Stimulated activated CD8-positive, alpha-beta memory T cell treated with anti-CD3 and anti-CD28 coated beads, Interleukin-7, amount 100 ng/mL, for 1 hour (primary cell): ENCODE measurements at places on chromosomes 11 and 22.

- DNase-seq = no peak
These were observed 26.3 kb upstream of the MTCH2 start for GRCh38 chr11:47668665-47669064.

- DNase-seq = no peak
These were observed 5.8 kb downstream of the TTC38 start for GRCh38 chr22:46273432-46274148.

- no peak for DNase-seq
These were observed 44.7 kb downstream of the AP2A2 start for GRCh38 chr11:970319-970871.

DNA sequence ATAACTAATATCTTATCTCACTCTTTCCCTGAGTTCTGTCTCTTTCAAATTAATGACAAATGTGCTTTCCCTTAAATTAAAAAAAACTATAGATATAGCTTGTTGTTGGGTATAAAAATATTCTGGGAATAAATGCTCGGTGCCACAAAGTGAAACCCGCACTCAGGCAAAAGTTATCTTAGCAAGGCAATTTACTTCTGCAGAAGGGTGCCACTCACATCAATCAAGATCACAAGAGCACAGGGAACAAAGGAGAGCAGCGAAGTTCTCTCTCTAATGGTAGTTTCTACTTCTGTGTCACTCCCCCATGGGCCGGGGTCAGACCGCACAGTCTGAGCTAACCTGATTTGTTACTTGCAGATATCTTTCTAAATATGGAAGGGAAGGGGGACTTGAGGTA, 4.7 kb upstream of the OR52N2 start:
- no peak for DNase-seq

GRCh38 chr22:33018232-33018864, 39.8 kb downstream of the SYN3 start:
- no peak for DNase-seq

GRCh38 chr11:68164437-68164836, 43.2 kb upstream of the CHKA start:
- DNase-seq = no peak

- DNase-seq = no peak
These were observed 74.7 kb upstream of the DRD2 start for GRCh38 chr11:113549611-113550578.

GRCh38 chr22:48404801-48405447, 1422.7 kb downstream of the BRD1 start:
- DNase-seq = no peak

GRCh38 chr22:20018001-20018400, 1.4 kb upstream of the ARVCF start:
- DNase-seq = no peak

DNA sequence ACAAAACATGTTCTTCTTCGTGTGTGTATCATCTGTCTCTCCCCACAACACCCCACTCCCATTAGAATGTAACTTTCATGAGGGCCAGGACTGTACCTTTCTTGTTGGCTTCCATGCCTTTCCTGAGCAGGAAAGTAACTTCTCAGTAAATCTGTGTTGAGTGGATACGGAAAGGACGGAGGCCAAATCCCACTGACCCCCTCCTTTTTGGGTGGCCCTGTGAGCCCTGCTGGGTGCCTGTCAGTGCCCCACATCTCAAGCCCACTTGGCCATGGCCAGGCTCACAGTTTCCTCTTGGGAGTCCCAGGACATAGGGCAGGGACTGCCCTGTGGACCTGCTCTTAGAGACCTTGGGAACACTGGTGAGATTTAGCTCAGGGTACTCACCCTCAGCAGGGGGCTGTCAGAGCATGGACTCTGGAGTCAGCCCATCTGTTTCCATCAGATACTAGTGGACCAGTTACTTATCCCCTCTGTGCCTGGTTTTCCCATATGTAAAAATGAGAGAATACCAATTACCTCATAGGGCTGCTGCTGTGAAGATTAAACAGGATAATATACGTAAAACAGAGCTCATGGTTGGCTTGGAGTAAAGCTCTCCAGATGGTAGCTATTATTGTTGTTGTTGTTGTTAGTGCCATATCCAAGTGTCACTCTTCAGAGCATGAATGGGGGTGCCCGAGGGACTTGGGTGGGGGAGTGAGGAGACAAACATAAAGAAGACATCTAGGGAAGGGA, 1.0 kb upstream of the C11orf96 start:
- DNase-seq = no peak

- no peak for DNase-seq
These were observed 192.5 kb downstream of the DDX10 start for GRCh38 chr11:108857382-108857781.

- no peak for DNase-seq
These were observed 7.7 kb downstream of the LINC01488 start for GRCh38 chr11:69489031-69489745.

DNA sequence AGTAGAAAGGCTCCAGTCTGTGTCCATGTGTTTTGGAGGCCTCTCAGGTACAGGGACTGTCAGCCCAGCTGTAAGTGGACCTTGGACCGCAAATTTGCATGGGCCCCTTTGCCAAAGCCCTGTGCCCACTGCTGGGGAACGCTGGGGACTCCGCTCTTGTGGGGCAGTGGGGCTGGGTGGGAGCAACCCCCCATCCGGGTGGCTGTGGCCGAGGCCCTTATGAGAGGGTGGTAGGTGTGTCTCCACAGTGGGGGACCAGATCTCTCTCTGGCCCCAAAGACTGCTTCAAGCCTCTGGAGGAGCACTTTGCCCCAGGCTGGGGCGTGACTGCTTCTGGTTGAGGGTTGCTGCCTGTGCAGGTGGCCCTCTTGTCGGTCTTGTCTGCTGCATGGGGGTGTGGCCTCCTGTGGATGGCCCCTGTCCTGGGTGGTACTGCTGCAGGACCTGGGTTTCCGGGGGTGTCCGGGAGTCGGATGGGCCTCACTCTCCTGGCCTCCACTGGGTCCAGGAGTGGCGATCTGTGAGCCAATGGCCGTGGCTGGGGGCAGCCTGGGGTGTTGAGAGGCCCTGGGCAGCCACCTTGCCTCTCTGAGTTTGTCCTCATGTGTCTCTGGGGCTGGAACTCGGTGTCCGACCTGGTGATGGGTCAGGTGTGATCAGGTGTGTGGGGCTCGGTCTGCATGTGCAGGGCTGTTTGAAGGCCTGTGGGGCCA, 15.9 kb downstream of the KCNQ1 start:
- DNase-seq = no peak

- no peak for DNase-seq
These were observed 30.1 kb upstream of the FADD start for GRCh38 chr11:70173018-70173417.

- DNase-seq = no peak
These were observed 74.4 kb upstream of the PRR5 start for GRCh38 chr22:44627521-44628139.

DNA sequence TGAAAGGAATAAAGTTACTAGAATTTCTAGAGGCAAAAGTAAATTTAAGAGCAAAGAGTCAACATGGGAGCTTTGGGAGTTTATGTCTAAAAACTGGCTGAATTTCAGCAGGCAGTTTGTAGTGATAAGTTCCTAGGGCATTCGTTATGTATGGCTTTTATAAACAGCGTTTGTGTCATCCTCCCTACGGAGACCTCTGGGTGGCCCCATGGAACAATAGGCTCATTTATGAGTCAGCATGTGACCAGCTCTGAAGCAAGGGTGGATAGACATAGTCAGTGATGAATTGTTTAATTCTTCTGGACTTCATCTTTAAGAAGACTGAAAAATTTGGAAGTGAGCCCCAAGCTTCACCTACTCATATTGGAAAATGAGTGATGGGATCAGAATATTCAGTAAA, 37.1 kb downstream of the SVIP start:
- no peak for DNase-seq

DNA sequence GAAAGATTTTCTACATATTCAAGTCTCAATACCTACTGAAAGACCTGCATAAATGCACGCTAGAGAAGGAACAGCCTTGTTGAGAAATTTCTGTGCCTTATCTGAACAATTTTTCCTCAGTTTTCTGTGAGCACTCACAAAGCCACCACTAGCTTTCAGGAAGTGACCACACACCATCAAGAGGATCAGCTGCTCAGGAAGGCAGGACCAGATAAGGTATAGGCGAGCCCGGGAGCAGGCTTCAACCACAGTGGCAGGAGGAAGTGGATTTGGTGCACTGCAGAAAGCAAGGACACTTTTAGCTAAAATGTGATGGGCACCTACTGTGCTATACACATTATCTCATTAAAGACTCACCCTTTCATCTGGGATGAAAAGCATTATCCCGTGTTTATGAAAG, 220.8 kb downstream of the RAB38 start:
- DNase-seq = no peak

- DNase-seq = no peak
These were observed 80.3 kb upstream of the NECTIN1 start for GRCh38 chr11:119809346-119809745.

DNA sequence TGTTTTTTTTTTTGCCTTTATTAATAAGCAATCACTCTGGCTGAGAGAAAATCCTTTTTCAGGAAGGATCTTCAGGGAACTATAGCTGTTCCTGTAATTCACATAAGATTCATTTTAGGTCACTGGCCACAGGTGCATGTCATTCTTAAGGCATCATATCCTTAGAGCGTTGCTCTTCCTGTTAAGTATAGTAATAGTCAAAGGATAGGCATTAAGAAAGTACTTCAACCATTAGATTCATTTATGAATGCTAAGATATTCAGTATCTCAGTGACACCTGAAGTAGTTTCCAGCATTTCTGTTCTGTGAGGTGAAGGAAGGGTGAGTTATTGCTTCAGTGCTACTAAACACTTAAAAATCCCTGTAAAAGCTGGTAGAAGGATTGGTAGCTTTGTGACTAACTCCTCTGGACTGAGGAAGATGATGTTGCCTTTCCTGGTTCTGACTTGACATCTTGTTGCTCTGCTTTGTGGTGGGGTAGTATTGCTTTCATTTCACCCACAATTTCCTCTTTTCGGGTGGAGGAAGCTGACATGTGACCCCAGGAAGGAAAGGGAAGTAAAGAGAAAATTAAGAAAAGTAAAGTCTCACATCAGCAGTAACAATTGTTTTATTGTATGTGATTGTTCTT, 34.7 kb downstream of the RNF169 start:
- no peak for DNase-seq

- no peak for DNase-seq
These were observed 10.8 kb downstream of the RPS6KA4 start for GRCh38 chr11:64369440-64370421.

- DNase-seq = no peak
These were observed 1.9 kb downstream of the CLTCL1 start for GRCh38 chr22:19289475-19290161.

- DNase-seq = no peak
These were observed 312.3 kb downstream of the MN1 start for GRCh38 chr22:27489178-27489675.

DNA sequence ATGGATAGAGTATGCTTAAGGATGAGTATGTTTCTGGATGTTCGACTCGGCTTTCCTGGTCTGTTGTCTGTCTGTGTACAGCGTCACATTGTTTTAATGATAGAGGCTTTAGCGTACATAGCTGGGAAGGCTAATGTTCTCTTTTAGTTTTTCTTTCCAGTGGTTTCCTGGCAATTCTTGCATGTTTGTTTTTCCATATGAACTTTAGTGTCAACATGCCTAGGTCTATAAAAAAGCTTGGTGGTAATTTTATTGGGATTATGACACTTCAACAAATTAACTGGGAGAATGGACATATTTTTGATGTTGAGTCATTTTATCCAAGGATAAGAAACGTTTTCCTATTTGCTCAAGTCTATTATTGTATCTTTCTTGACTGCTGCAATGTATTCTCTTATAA, 17.6 kb downstream of the F2 start:
- DNase-seq = no peak
